ENCODE measurements at places on chromosomes 5 and 9.

DNA sequence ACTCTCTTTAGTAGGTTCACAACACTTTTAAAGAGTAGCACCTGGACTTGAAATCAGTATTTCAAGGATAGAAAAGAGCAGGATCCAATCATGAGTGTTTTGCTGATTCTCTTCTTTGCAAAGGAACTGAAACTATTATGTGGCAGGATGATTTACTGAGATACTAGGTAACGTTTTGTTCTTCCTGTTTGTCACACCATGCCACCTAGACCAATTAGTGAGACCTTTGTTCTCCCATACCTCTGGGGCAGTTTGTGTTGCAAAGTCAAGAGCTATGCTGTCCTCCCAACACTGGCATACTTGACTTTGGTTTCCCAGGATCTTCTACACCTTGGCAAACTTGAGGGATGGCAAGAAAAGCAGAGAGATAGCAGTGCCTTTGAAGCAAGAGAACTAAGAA is 43.4 kb downstream of the PPP1R2B start:
- no peak for DNase-seq

- DNase-seq, result no peak
These were observed 18.1 kb downstream of the TRIP13 start for GRCh38 chr5:910769-911160.

- no peak for DNase-seq
These were observed 616 bp upstream of the TSPAN17 start for GRCh38 chr5:176646707-176647029.

DNA sequence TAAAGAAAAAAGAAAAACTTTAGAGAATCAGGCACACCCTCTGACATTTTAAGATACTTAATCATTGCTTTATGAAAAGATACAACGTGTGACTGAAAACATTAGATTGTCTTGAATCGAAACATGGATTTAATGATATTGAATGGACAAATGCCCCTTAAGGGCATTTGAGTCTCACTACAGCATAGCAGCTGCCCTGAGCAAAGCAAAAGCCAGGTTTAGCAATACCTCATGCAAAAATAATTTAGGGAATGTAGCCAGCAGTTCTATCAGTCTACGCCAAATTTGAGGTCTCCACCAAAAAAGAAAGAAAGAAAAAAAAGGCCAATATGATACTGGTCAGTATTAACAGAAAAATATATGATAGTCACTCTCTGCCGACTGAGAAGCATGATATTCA is 56.6 kb upstream of the LMNB1 start:
- DNase-seq, result no peak

DNA sequence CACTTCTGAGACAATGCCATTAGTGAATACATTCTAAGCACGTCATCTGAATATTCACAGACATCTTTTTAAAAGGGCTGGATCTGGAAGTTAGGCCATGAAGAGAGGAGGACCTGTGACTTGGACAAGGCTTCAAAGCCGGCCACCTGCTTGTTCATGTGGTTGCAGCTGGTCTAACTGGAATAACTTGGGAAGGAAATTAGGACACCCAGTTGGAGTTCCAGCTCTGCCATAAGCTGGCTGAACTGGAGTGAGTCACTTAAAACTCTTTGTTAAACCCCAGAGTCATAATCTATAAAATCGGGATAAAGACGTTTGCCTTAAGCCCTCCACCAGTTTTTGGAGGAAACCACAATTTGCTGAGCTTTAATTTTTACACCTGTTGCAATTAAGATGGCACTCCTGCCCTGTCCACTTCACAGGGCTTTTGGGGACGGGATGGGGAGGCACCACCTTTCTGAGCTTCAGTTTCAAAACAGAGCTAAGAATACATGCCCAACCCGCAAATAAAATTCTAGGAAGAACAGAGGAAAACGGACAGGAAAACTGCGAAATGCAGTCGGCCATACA is 536 bp upstream of the STX17 start:
- no peak for DNase-seq

DNA sequence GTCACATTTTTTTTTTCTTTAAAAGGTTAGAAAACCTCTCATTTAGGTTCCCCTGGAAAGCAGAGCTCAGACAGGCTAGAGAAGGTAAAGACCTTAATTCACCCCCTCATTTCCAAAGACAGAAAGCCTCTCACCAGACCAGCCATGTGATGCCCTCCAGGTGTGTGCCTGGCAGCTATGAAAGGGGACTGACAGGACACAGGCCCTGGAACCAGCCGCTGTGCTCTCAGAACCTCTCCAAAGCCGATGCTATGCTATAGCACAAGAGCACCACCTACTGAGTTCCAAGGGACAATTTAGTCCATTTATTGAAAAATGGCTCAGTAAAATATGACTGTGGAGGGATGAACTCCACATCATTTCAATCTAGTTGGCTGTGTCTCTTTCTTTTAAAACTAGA is 48.8 kb downstream of the FANCC start:
- no peak for DNase-seq

DNA sequence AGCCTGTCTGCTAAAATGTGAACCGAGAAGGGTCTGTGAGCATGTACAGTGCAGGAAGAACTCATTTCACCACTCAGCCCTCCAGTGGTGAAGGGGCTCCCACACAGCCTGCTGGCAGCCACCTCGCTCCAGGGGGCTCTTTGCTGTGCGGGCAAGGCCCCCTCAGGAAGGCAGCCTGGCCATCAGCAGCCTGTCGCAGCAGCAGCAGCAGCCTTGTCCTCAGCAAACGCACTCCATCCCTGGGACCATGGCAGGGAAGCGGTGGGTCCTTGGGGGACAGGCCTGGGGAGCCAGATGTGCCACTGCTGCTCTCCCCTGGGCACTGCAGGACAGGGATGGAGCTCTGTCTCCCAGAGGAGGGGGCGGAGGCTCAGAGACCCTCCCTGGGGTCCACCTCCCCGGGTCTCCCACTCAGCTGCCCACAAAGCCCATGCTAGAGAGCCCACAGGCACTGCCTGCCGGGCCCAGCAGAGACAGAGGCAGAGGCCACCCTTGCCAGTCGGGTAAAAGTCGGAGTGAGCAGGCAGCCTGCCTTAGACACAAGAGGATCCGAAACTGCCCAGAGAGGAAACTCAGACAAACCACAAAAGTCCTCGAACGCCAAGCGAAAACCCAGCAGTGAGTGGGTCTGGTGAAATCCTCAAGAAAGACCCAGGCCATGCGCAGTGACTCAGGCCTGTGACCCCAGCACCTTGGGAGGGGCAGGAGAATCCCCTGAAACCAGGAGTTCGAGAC is 8.0 kb downstream of the BRD3 start:
- DNase-seq, result peak; percentile 15

- DNase-seq, result no peak
These were observed 27.7 kb upstream of the GABRP start for GRCh38 chr5:170755679-170756456.

GRCh38 chr9:135478829-135479468 is 633 bp upstream of the PPP1R26 start:
- peak; percentile 30 for DNase-seq

GRCh38 chr5:126020770-126021169 is 402.4 kb upstream of the GRAMD2B start:
- DNase-seq, result no peak

DNA sequence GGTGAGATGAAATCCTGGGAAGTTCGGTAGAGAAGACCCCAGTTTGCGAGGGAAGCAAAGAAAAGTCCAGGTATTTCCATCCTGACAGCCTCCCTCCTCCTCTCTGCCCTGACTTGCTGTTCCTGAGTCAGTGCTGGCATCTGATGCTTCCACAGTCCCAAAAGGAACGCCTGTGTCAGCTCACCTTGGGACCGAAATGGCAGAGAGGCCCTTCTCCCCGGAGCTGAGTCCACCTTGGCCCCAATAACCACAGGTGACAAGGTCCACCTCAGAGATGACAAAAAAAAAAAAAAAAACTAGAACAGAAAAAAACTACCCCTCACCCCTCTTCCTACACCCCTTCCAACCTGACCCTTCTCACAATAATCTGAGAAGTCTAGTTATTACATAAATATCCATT is 31.6 kb downstream of the SLC6A7 start:
- DNase-seq, result no peak

GRCh38 chr9:94056442-94056974 is 27.8 kb upstream of the PTPDC1 start:
- no peak for DNase-seq

- no peak for DNase-seq
These were observed 59.4 kb upstream of the EXOC3 start for GRCh38 chr5:383621-384020.

GRCh38 chr5:143759396-143760130 is 52.4 kb upstream of the HMHB1 start:
- DNase-seq, result no peak

DNA sequence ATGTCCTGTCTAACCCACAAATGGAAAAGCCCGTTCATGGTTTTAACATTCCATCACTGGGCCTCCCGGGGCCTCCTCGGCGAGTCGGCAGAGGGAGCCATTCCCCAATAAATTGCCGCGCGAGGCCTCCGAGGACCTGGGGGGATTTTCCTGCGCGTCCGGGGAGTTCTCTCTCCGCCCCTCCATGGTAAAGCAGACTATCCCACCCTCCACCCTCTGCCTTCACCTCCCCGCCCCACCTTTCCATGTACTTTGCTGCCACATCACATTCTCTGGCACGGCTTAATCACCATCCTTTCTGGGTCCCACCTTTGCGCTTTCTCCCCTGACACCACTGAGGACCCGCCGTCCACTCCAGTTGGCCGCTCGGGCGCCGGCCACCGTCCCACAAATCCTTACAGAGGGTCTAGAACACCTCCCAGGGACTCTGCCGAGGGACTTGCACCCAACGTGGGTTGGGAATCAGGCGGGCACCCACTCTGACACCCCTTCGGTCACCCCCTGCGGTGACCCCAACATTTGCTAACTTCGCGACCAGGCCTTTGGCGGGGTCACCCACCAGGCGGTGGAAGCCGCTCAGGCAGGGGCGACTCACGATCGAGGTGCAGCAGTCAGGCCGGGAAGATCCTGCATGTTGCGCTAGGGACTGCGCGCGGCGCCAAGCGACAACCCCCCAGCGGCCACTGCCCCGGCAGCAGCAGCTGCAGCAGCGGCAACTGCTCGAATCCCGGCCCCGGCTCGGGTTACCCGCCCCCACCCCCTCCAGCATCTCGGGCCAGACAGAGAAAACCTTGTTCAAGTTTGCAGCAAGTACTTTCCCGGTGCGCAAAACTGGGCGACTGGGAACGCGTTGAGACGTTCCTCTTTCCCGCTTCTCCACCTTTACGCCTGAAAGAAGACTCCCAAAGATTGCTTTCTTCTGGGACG is at the start of gene MEGF10:
MEGF10 (plus strand) TSS at position 778 of the 927 bp plus-strand sequence. CDS start 40,513 bp downstream, outside the sequence.
- DNase-seq, result no peak

DNA sequence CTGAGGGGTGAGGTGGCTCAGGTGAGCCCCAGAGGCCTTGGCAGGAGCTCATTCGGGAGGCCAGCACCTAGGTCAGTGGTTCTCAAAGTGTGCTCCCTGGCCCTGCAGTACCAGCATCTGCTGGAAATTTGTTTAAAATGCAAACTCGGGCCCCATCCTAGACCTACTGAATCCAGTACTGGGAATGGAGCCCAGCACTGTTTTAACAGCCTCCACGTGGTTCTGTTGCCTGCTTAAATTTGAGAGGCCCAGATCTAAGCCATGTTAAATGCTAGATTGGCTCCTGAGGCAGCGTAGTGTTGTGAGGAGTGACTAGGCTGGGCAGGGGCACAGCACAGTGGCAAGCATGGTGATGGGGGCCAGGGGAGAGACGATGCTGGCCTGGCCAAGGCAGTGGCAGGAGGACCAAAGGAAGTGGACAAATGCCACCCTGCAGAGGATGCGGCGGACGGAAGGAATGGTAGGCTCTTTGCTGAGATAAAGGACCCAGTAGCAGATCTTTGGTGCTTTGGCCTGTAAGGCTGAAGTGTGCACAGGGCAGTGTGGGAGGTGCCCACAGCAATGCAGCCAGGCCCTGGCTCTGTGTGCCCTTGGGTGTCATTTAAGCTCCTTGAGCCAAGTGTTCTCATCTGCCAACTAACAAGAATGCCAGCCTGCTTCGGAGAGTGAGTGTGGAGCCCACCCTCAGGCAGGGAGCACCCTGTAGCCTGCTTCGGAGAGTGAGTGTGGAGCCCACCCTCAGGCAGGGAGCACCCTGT is 4.2 kb downstream of the PRR7 start:
- DNase-seq, result no peak

DNA sequence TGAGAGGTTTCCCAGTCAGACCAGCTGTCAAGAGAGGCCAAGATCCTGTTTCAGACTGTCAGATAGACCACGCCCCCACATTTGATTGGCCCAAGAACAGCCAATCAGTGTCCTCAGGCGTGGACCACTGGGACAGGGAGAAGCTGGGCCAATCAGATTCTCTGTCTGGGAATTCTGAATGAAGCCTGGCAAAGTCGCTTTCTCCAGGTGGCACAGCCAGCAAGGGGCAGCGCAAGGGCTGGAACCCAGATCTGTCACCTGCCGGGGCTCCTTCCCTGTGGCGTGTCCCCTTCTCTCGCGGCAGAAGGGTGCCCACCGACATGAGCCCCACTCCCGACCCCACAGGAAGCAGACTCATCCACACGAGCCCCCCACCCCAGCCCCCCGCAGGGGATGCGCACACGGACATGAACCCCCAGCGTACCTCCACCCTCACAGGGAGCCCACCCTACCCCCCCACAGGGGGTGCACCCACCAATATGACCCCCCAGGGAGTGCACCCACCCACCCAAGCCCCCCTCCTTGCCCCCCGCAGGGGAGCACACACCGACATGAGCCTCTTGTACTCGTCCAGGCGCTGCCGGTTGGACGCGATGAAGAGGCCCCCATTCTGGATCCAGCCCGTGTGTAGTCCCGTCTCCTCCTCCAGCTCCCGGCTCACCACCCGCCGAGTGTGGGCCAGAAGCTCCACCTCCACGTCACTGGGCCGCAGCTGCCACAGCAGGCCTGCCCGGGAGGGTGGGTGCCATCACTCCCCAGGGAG is 6.1 kb downstream of the SARDH start:
- no peak for DNase-seq

DNA sequence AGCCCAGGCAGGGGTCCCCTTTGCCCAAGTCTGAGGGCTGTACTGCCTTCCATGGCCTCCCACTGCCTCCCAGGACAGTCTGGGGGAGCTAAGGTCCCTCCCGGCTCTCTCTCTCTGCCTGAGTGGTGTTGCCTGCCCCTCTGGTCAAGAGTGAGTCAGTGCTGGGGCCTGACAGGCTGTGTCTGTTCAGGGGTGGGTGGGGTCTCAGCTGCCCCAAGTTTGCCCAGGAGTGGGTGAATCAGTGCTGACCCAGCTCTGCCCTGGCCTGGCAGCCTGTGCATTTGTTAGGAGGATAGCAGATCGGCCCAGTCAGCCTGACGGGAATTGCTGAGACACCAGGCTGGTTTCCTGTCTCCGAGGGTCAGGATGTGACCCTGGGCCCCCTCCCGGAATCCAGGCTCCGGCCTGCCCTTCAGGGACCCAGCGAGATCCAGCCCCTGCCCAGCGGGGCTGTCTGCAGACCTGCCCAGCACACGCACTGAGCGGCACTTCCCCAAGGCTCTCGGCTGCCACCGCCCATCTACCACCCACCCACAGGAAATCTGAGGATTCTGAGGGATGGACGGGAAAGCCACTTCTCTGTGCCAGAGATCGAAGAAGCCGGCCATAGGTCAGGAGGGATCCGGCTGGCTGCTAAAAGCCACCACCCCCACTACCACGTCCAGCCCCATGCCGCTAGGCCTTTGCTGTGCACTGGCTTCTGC is 15.9 kb downstream of the ENG start:
- no peak for DNase-seq

DNA sequence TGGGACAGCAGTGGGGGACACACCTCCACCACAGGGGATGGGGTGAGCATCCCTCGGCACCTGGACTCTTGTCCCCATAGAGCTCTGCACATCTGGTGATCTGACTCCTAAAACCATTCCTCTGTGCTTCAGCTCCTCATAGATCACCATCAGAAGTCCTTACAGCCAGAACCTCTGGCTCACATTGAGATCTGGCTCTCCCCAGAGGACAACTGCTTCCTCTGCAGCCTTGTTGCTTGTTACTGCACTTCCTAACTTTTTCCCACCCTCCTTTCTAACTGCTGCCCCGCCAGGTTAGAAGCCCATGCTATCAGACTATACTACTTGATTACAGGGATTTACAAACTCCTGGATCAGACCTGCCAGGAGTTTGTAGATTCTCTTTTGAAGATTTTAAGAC is 64.5 kb downstream of the ARSB start:
- no peak for DNase-seq

Measured in activated T-cell treated with anti-CD3 and anti-CD28 coated beads, Interleukin-2, amount 50 U/mL, for 1 hour (primary cell).